RWPE1 (cell line): ENCODE measurements at places on chromosomes 7 and 10.
A peak's percentile ranks its signal among the peaks of the same experiment; 100 is the strongest.

DNA sequence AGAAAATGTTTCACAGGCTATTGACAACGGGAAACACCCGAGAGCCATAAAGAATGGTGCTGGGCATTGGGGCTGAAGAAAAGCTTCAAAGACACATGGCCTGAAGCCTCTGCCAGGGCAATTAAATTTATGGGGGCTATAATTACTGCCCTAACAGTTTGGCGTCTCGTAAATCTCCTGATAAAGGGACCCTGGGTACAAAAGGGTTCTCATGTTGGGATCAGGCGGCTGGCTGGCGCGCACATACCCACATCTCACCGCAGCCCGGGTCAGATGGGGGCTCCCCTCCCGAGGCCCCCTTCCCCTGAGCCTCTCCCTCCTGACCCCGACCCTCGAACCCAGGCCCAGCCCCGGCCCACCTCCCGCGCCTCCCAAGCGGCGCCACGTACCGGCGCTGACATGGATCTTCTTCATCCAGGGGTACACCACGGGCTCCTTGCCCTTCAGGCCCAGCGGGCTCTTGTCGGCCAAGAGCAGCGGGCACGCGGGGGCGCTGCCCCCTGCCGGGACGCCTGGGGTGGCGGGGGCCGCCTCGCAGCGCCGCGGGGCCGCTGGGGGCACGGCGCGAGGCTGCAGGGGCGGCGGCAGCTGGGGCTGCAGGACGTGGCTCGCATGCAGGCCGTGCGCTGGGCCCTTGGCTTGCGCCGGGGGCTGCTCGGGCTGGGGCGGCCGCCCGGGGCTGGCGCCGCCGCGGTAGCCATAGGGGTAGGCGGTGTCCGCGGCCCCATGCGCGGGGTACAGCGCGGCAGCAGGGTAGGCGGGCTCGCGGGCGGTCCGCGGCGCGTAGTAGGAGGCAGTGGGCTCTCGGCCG lies 623 bp downstream of the HOXA4 start:
- DNase-seq: no peak

DNA sequence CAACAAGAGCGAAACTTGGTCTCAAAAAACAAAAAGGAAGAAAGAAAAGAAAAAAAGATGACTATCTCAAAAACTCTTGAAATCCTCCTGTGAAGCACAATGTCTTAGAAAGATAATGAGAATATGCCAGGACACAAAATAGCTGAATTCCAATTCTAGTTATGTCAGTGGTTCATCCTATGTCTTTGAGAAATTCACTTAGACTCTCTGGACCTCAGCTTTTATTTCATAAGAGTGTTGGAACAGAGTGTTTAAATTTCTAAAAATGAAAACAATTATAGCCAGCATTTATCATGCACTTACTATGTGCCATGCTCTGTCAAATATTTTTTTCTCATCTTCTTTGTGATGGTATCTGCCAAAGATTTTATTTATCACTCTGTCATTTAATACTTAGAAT lies 13.3 kb upstream of the HYCC1 start:
- no peak for DNase-seq

GRCh38 chr10:133364645-133365431 lies 7.0 kb upstream of the FUOM start:
- DNase-seq: no peak

DNA sequence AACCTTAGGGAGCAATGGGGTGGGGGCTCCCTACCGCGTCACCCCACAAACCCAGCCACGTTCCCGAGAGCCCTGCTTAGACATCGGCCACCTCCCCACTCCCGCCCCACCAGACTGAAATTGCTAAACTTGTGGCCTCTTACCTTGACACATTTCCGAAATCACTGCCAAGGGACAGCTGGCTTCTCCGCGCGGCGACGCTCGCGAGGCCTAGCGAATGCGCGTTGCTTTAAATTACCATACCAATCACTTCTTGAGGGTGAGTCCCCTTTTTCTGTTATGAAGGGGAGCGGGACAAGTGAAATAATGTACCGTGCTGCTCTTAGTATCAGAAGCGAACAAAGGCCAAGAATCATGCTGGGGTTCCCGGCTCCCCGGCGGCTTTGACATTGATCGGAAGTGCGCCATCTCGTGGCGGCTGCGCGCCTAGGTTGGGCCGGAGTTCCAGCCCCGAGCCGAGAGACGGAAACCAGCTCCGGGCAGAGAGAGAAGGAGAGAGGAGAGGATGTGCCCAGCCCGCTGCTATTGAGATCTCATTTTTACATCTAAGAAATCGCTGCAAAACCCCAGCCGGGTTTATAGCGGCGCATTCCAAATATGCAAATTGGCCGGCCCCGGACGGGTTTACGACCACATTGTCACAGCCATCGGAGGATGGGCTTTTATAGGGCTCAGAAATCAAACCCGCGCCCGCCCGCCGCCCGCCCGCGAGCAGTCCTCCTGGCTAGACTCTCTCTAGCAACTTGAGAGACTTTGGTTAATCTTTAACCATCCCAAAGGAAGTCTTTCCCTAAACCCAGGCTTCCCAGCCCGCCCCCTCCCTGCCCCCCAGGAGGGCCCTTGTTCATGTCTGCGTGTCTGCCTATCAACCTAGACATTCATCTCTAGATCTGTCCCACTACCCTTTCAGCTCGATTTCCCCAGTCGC lies 5.3 kb downstream of the HOXA11 start:
- DNase-seq: peak; percentile 84

GRCh38 chr7:119452401-119452800 lies 820.6 kb upstream of the KCND2 start:
- DNase-seq: no peak

- DNase-seq: no peak
Measured at GRCh38 chr7:2799253-2799652, 44.9 kb downstream of the GNA12 start.
